ENCODE measurements at places on chromosomes 6 and 20.

DNA sequence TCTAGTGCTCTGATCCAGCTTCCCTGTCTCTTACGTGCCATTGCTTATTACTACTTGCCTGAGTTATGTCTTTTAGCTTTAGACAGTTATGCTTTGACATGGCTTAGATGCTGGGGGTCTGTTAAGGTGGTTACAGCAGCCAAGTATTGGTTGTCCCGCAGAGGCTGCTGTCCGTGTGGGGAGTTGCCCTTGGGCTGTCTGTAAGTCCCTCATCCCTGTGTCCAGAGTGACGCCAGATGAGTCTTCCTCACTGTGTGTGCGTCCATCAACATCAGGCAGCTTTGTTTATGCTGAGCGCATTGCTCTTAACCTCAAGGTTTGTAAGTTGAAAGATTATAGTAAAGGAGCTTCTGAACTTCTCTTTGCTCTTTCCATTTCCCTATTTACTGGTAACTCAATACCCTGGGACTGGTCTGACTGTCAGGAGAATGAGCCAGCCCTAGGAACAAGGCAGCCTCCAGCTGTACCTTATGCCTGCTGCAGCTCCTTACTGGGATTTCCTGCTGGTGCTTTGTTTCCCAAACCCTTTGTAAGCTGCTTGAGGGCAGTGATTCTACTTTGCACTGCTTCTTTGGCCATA lies 7.2 kb downstream of the FAM120B start:
- no peak for DNase-seq

DNA sequence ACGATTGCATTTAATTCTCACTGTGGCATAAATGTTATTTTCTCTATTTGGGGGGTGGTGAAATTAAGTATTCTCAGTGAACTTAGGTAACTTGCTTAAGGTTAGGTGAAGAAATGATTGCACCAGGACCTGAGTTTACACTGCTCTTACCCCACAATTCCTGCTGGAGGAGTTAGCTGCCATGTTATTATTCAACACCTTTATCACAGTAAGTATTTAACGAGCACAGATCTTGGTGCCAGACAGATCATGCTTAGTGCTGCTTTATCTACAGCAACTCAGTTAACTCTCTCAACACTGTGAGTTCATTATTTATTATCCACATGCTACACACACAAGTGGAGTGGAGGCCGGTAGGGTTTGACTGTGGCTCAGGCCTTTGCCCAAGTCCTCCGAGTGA lies 249.7 kb downstream of the TMEM242 start:
- no peak for DNase-seq

DNA sequence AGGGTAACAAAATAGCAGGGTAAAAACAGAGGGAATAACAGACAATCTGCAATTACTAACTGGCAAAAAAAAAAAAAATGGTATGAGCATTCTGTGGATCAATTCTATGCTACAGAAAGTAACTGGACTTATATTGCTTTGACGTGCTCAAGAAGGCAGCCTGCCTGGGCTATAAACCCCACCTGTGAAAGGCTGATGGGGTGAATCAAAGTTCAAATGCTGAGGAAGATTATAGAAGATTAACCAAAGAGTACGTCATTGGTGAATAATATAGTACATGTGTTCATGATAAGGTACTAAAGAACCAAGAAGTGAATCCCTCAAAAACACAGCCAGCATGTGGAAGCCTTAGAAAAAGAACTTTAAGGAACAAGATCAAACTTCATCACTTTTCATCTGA lies 441.9 kb upstream of the PTCHD4 start:
- no peak for DNase-seq

GRCh38 chr6:4133941-4134838 lies 1.2 kb downstream of the ECI2 start:
- no peak for DNase-seq

DNA sequence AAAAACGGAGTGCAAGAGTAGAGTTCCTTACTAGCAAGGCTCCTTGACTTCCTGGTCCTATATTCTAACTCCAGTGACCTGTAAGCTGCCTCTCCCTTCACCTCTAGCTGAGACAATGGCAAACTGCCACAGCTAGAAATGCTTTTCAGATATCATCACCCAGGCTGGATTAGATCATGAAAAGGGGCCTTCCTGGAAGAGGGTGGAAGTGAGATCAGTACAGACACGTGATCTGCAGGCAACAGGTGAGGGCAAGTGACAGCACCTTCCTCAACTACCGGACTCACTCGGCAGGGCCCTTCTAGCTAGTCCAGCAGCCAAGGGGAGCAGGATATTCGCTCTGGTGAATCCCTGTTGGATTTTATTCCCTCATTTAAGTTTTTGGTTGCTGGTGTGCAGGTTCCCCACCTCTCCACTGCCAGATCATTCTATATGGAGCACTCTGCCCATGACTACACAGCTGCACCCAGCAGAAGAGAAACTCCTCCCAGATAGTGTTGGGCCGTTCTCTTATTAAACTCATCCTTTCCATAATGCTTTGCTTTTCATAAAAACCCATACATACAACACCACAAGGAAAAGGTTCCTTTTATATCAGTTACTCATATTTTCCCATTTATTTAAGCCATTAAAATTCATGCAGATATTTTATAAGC lies 26.4 kb upstream of the FAM83C start:
- DNase-seq: no peak

DNA sequence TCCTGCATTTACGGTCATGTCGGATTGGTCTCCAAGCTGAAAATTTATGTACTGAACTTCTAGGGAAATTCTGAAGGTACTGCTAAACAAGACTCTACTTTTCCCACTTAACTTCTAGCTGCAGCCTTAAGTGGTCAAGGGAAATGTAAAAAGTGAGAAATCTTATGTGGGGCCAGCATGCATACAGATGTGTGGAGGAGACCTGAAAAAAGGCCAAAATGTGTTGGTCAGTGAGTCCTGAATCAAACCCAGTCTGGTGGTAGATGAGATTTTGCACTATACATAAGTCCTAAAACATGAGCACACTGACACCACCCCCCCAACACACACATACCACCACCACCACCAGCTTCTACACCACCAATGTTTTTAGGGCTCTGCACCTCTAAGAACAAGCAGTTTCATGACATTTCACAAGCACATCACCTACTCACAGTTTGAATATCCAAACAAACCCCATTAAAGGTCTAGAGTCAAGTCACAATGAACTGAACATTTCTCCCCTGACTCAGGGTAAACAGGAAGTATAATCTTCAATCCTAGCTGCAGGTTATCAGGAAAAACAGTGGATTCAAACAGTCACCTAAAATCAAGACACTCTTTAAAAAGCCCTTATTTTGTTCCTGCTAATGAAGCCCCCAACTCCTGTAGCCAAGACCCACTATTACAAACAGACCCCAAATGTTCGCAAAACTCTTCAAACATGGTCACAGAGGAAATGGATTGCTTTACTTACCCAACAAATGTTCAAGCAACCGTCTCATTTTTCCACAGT lies 1.6 kb downstream of the ZMYND8 start:
- no peak for DNase-seq

GRCh38 chr6:44590471-44590870 lies 203.0 kb downstream of the CDC5L start:
- no peak for DNase-seq

- DNase-seq: peak; percentile 38
Measured at GRCh38 chr20:23350904-23351838, 580 bp downstream of the NXT1 start.

- no peak for DNase-seq
Measured at GRCh38 chr6:133817460-133818047, 71.4 kb upstream of the TCF21 start.

Measured in bone marrow (tissue), 2 donors.